ENCODE measurements at places on chromosomes 1 and 21. TPM values are rescaled to one million over a fixed set of nuclear protein-coding genes. Genes with fewer than 3 reads are reported as not detected.

- H3K4me1 ChIP-seq, result peaks cover 4% of the 10 kb centered on the region
- peaks cover 5% of the 10 kb centered on the region for H3K27me3 ChIP-seq
- no peak overlapping the region for H3K27ac ChIP-seq
- no peaks in the 10 kb centered on the region for H3K36me3 ChIP-seq
These were observed 185.4 kb downstream of the DYRK1A start for GRCh38 chr21:37551993-37552355.

DNA sequence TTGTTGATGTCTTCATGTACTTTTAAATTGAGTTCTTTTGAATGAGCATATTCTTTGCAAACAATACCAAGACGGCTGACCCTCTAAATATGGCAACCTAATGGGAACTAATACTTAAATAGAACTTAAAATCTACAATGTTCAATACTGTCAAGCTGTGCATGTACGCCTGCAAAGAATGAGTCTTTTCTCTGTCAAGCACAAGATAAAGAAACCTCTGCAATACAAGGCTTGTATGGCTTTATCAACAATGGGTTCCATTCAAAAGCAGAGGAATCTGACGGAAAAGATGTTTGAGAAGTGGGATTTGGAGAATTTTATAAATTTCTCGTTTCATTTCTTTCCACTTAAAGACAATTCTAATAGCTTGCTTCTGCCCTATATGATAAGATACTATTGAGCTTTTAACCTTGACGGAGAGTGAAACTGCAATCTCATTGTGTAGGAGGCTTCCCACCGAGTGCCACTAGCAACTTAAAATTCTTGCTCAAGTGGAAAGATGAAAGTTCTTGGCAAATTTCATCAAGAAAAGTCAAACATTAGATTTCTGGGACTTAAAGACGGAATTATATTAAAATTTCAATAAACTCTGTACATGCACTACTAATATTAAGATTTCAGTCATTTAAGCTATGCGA, 119.8 kb downstream of the RGS21 start:
- H3K4me3 ChIP-seq, result no peak overlapping the region
- DNase-seq, result no peak
- no peak overlapping the region for H3K27ac ChIP-seq
- H3K27me3 ChIP-seq, result peaks cover 1% of the 10 kb centered on the region
- no peaks in the 10 kb centered on the region for H3K4me1 ChIP-seq

SLC35F3 gene
- 33.8 TPM for total RNA-seq

HEYL gene
- total RNA-seq, result not detected
